ENCODE measurements at places on chromosomes 12 and 14.

GRCh38 chr14:105123981-105124765 lies 44.4 kb downstream of the JAG2 start:
- DNase-seq = no peak

DNA sequence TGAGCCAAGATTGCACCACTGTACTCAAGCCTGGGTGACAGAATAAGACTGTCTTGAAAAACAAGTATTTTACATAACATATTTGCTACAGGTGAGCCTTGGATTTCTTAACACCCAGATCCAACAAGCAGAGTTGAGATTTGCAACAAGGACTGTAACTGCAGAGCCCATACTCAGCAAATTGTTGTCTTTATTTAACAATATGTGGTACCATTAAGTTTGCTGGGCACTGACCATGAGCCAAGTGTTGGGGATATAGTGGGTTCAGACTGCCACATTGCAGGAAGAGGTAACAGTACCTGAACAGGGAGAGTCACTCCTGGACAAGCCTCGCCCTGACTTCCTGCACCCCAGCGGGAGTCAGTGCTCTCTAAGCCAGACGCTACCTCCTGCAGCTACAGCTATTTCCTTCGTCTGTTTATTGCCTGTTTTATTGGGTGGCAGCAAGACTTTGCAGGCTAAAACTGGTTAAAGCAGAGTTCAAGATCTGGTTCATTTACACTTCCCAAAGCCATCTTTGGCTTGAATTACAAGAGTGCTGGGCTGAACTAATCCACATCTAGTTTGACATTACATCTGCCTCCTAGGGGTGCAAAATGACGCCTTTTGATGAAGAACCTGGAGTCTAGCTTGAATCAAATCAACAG lies 12.5 kb downstream of the AHSA1 start:
- no peak for DNase-seq

DNA sequence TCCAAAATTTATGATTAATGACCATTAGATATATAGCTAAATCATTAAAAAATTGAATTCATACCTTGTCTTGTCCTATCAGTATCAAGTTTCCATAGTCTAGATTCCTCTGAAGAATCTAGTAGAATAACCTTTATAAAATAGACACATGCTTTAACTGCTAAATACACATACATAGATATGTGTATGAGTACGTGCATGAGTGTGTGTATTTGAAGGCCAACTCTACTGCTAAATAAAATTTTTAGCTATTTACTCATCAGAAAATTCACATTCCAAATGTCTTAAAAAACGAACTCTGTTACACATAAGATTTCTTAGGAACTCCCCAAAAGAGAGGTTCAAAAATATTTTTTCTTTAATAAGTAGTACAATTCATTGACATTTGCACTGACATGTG lies 233.0 kb downstream of the SSPN start:
- no peak for DNase-seq

- no peak for DNase-seq
Observed at GRCh38 chr12:106602076-106602475, 19.3 kb downstream of the RFX4 start.
